ENCODE measurements at places on chromosomes 6 and 20.

DNA sequence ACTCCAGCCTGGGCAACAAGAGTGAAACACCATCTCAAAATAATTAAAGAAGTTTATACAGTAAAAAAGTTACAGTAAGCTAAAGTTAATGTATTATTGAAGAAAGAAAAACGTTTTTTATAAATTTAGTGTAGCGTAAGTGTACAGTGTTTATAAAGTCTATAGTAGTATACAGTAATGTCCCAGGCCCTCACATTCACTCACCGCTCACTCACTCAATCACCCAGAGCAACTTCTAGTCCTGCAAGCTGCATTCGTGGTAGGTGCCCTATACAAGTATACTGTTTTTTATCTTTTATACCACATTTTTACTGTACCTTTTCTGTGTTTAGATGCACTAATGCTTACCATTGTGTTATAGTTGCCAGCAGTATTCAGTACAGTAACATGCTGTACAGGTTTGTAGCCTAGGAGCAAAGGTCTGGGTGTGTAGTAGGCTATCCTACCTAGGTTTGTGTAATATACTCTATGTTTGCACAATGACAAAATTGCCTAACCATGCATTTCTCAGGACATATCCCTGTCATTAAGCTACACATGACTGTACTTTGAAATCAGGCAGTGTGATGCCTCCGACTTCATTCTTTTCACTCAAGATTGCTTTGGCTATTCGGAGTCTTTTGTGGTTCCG lies 16.7 kb downstream of the MGME1 start:
- no peak for DNase-seq

DNA sequence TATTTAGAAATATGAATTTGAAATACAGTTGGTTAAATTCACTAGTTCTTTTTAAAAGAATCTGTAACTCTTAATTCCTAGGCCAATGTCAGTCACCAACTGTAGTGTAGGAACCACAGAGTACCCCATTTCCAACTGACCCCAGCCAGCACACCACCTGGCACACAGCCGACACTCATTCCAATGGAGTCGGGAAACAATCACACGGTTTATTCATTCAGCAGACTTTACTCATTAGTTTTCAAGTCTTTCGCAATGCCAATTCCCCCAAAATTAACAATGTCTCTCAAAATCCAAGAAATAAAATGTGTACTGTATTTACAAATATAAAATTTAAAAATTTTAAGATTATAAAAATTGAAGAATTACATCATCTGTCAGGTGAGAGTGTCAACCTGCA lies 13.5 kb downstream of the ARG1 start:
- DNase-seq: no peak

DNA sequence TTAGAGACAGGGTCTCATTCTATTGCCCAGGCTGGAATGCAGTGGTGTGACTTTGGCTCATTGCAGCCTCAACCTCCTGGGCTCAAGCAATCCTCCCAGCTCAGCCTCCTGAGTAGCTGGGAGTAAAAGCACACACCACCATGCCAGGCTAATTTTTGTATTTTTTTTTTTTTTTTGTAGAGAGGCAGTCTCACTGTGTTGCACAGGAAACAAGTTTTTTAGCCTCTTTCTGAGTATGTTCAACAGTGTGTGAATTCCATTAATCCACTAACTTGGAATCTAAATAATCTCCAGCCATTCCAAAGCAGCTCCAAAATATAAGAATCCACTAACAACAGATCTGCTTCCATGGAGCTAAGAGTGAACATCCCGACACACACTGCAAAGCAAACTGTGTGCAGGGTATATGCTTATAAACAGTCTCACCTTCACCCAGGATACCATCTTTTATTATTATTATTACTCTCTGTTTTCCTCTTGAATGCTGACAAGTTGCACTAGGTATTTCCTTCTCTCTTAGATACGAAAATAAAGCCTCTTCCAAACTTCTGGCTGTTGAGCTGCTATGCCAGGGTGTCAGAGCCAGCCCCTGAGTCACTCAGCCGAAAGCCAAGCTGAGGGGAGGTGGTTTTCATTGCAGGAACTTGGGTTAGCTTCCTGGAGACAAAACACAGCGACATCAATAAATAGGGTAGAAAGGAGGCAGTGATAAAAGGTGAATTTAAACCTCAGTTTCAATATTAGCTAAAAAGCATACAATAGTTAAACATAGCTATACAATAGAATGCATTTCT lies 264.9 kb downstream of the HIVEP2 start:
- DNase-seq: no peak

DNA sequence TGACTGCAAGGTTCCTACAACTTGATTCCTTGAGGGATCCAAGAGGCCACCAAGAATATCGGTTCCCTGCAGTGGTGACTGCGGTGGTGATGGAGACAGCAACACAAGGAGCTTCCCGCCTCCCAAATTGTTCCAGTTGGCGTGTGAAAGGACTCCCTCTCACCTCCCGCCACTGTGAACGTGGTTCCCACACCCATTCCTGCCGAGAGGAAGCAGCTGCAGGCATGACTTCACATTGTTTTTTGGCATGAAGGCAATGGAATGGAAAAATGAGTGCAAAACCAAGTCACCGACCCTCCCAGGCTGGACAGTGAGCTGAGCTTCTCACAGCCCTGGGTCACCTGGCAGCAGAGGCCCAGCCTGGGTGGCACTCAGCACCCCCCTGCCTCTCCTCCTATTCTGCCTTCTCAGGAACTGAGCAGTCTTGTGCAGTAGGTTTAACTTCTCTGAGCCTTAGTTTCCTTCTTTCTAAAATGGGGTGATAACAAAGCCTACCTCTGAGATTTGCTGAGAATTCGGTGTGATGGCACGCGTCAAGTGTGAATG lies 75.0 kb downstream of the CNKSR3 start:
- DNase-seq: no peak

- no peak for DNase-seq
These were observed 187.7 kb downstream of the UST start for GRCh38 chr6:148934539-148934938.

DNA sequence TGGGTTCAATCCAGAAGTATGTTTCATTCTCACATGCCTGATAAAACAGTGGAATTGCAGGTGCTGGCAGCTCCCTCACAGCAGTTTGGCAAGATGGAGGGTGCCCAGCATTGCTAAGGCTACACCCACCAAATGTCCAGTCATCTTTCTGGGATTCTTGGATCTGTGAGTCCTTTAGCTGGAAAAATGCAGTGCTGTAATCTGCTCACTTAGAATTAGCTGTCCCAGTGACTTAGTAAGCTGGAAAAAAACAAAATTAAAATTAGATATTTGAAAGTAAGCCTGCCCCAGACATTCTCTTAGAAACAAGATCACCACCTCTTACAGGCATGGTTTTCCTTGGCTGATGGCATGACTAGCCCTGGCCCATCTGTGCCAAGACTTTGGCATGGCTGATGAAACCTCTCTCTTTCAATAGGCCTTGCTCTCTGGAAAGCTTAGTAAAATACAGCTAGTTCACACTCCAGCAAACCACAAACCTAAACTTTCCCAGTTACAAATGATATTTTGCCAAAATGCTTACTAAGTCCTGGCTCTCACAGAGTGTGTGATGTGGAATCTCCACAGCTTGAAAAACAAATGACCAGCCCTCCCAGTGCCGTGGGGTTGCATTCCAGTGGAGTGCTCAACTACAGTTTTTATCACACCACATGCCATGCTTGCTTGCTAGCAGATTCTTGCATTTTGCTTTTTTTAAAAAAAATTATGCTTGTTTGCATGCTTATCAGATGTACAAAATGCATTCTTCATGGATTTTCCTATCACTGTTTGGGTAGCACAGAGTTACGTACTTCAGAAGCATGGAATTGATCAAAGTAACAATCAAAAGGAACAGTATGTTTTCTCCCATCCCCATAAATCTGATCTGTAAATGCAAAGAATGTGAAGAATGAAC lies 261.5 kb downstream of the EYA4 start:
- DNase-seq: no peak

DNA sequence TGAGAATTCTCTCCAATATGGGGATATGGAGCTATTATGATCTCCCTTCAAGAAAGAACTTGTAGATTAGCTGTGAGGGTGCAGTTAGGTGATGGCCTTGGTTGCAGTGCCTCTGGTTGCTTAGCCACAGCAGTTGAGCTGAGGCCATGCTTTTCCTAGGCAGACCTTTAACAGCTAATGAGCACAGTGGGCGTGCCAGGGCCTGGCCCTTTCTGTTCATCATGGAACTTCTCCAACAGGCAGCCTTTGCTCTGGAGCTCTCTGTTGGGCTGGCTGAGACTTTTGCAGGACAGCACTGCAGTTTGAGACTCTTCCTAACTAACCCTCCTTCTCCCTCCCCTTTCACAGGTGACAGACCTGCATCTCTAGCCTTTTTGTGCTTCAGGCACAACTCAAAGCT lies 39.7 kb upstream of the TMEM170B start:
- DNase-seq: no peak

- no peak for DNase-seq
These were observed 4.5 kb upstream of the SPDEF start for GRCh38 chr6:34560366-34561226.

DNA sequence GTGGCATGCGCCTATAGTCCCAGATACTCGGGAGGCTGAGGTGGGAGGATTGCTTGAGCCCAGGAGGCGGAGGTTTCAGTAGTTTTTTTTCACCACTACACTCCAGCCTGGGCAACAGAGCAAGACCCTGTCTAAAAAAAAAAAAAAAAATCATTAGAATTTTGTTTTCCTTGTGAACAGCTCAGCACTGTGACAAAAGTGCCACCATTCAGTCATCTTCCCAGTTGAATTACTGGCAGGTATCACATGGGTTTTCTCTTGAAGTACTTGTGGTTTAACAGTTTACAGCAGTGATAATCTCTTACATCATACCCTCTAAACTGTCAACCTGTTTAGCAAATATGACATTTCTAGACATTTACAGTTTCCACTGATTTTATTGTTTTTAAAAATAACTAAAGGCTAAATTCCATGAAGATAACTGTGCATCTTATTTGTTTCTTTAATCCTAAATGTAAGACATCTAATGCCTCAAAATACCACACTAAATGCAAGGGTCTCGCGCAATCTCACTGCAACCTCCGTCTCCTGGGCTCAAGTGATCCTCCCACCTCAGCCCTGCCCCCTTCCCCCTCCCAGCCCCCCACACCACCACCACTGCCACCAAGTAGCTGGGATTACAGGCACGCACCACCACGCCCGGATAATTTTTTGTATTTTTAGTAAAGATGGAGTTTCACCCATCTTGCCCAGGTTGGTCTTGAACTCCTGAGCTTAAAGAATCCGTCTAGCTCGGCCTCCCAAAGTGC lies 7.0 kb downstream of the TRPC4AP start:
- no peak for DNase-seq

DNA sequence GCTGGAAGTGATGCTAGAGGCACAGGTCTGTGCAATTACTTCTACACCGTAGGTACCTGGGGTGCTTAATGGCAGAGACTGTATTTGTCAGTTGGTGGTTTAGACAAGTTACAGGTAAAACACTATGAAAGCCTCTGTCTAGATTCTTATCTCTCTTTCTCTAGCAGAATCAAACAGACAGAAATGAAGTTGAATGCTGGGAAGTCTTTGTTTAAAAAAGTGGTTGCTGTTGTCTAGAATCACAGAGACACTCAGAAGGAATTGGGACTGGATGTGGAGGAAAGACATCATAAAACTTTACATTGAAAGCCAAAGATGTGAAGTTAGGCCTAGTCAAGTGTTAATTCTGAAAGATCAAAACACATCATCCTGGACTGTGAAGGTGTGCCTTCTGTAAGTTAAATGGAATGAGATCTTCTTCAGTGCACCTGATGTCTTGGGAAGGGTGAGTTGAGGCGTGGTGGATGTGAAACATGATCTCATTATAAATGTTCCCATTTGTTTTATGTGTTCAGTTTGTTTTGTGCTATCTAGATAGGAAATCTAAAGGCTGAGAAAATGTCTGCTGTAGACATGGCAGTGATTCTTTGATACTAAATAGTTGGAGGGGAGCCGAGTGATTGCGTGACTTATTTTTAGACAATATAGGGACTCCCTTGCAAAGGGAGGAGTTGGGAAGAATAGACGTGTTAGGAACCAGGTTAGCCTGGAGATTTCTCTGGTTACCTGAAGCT lies 290.2 kb downstream of the SOX4 start:
- no peak for DNase-seq

- DNase-seq: no peak
These were observed 228.6 kb downstream of the ADGB start for GRCh38 chr6:146827216-146827928.

GRCh38 chr20:23625236-23625964 lies 12.4 kb downstream of the CST3 start:
- no peak for DNase-seq

DNA sequence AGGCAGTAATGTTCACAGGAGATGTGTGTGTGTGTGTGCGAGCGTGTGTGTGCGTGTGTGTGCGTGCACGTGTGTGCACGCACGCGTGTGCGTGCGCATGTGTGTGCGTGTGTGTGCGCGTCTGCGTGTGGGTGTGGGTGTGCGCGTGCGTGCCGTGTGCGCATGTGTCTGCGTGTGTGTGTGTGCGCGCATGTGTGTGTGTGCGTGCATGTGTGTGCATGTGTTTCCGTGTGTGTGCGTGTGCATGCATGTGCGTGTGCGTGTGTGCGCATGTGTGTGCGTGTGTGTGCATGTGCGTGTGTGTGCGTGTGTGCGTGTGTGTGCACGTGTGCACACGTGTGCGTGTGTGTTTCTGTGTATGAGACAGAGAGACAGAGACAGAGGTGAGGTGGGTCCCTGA lies 136.0 kb upstream of the CST7 start:
- no peak for DNase-seq

DNA sequence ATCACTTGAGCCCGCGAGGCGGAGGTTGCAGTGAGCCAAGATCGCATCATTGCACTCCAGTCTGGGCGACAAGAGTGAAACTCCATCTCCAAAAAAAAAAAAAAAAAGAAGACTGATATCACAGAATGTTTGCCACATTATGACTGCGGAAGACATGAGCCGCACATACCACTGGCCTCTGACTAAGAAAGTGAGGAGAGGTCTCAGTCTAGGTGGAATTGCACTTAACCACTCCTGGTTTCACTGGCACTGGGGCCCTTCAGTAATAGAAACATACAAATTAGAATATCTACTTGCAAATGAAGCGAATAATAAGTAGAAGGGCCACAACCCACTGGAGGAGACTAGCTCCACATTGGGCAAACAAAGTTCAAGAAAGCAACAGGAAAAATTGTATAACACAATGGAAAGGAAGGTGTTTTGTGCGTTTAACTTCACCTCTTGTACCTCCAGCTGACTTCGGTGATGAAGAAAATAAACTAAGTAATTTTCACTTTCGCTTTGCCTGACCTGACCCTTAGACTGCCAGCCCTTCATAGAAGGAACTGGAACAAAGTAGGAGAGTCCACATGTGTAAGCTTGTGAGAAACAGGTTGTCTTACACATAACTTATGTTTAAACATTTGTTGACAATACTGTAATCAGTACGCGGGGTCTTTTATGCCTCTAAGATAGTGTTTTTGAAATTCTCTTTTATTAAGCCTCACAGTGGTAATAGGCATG lies 147.5 kb upstream of the TSHZ2 start:
- DNase-seq: no peak

Data from stimulated activated naive CD8-positive, alpha-beta T cell treated with anti-CD3 and anti-CD28 coated beads, Interleukin-15, Interleukin-2, amounts not matched to agents 100 U/mL and 50 U/mL, for 24 hours (primary cell).